ENCODE measurements at places on chromosomes 6 and 20. TPM values are rescaled to one million over a fixed set of nuclear protein-coding genes. Genes with fewer than 3 reads are reported as not detected.

The SGK2 gene
- not detected for total RNA-seq

The HEY2 gene
- total RNA-seq, result not detected

The SCRT2 gene
- not detected for total RNA-seq

The RRAGD gene
- total RNA-seq, result 1.3 TPM

The LY86 gene
- total RNA-seq, result not detected

The WFDC12 gene
- not detected for total RNA-seq

Measured in smooth muscle cell of trachea (primary cell).